ENCODE measurements at places on chromosomes 1 and 21.

DNA sequence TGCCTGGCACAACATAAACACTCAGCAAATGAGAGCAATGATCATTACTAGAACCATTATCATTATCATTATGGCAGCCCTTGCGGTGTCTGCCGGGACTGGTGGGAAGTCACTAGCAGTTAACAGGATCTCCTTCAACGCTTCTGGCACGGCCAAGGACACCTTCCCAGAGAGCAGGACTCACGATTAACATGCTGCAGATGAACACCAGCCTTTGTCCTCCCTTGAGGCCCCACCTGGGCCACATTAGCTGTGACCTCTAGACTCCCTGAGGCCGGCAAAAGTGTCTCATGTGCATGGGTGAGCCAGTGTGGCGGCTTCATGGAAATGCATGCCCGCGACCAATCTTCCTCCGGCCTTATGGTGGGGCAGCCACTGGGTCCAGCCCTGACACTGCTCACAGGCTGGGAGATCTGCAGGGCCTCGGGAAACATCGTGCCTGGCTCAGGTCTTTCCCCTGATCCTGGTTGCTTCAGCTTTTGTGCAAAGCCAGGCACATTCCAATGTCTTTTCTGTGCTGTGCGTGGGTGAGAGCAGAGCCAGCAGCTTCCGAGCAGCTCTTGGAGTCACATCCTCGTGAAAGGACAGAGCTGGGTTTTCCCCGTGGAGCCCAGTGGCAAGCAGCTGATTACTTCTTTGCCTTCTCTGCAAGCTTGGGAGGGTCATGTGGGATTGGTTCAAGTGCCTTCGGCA lies 107.3 kb downstream of the HMGB4 start:
- no peak for DNase-seq

- no peak for DNase-seq
These were observed 32.3 kb upstream of the TENT5C start for GRCh38 chr1:117573386-117574023.

DNA sequence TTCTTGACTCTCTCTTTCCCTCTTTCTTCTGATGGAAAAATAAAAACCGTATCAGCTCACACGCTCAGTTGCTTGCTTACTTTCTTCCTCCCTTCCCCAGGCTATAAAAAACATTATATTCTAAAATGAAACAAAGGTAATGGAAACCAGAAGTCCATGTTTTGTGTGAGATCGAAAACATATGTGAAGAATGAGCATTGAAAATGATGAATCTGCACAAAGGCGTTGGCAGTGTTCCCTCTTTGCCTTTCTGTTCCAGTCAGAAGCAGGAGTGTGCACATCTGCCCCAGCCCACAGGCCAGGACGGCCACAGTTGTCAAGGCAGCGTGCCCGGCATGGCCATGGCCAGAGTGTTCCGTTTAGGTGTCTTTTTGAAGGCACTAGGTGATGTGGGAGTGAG lies 185.3 kb upstream of the USP24 start:
- DNase-seq, result peak; percentile 94

DNA sequence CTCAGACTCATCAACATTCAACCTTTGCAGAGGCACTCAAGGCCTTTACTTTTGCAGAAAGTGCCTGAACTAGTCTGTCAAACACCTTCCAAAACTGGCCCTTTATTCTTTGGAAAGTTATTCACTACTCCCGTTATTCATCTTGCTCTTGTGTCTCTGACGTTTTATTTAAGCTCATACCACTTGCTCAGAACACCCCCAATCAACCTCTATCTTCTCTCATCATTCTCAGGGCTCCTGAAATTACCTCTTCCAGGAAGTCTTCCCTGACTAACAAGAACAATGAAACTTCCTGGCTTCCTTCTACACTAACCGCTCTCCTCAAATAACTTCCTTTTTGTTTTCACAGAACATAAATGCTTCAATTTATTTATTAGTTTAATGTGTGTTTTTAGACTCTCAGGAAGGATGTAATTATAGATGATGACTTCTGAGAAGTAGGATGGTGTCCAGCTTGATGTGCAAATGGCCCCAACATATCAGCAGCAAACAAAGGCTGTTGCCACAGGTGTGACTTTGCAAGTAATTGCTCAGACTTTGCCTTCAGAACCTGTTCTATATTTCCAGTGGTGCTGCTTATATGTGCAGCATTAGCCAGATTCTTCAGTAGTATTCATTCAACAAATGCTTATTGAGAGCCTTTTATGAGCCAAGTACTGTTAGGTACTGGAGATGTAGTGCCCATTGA lies 22.8 kb upstream of the BATF3 start:
- no peak for DNase-seq

GRCh38 chr21:31665397-31665796 lies 5.9 kb downstream of the SOD1 start:
- DNase-seq, result peak; percentile 27

GRCh38 chr1:197140121-197140520 lies 6.3 kb downstream of the ASPM start:
- DNase-seq, result peak; percentile 55

- DNase-seq, result peak; percentile 1
These were observed 1260.6 kb upstream of the ADGRL2 start for GRCh38 chr1:80540149-80540548.

DNA sequence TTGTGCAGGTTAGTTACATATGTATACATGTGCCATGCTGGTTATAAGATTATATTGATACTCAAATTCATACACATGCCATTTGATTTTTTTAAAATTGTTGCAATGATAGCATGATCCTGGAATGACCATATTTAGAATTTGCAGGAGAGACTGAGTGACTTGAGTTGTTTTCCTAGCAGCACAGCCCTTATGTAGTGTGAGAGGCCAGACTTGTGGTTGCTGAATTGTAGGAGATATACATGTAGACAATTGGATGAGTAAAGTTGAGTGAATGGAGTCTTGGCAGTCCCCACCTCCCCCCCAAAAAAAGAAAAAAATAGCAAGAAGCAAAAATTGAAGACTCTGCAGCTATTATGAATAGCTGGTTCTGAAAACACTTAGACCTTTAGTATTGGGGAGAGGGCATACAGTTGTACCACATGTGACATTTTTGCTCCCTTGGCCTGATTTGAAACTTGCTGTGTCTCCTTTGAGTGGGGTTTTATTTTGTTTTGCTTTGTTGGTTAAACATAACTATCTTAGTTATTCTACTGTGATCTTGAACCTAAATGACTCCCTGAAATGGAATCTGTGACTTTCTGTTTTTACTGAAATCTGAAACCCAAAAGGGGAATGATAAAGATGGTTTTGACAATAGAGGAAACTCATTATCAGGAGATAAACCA lies 280.3 kb downstream of the HMCN1 start:
- DNase-seq, result no peak

DNA sequence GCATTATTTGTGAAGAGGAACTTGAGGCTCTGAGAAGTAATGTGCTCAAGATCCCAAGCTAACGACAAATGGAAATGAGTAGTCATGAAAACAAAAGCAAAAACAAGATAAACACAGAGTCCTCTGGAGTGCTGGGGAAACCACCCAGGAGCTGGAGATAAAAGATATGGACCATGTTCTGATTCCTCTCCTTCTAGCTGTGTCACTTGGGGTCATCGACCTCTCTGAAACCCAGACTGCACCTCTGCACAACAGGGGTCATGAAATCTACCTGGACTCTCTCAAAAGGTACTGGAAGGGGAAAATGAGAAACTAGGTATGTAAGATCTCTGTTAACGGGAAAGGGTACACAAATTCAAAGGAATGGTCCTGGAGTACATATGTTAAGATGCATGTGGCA lies 6.5 kb downstream of the PGLYRP4 start:
- DNase-seq, result no peak

DNA sequence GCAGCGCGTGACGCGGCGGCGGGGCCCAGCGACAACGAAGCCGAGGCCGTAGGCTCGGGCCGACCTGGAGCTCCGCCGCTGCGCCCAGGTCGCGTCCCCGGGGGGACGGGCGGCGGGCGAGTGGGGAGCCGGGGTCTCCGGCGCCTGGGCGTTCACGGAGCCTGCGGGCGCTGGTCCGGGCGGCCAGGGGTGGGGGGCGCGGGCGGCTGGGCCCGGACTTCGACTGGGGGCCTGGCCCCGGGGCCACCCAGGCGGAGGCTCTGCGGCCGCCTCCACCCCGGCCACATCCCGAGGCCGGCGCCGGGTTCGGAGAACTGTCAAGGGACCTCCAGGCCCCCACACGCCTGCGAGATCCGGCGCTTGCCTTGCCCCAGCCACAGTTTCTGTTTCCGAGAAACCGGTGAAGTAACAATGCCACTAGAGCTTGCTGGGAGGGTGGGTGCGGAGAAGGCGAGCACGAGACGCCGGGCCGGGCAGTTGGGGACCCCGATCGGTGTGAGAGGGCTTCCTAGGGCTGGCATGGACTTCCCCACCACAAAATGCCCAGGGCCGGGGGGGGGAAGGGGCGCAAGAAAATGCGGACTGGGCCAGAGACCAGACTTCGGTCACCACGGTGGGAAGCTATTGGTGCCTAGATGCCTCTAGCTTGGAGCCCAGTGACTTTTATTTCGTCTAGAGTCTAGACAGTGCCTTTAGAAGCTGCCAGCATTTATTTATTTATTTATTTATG lies 501 bp downstream of the FBXO6 start:
- no peak for DNase-seq

GRCh38 chr1:40341491-40342380 lies 24.6 kb upstream of the COL9A2 start:
- no peak for DNase-seq

- peak; percentile 83 for DNase-seq
These were observed 175.6 kb upstream of the HP1BP3 start for GRCh38 chr1:20962576-20963258.

DNA sequence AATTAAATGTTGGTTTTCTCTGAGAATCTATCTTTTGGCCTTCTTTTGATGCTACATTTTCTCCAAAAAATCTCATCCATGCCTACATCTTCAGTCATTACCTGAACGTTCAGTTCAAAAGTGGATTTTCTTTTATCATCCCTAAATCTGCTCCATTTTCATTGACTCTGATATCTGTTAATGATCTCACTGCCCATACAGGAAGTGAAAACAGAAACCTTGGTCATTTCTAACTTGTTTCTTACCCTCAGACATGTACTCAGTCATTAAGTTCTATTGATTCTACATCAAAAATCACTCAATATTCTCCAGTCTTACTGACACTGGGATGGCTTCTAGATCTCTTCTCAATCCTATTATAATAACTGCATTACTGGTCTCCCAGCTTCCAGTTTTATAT lies 22.7 kb downstream of the PRKACB start:
- DNase-seq, result no peak

GRCh38 chr1:50257940-50258685 lies 149.4 kb downstream of the ELAVL4 start:
- DNase-seq, result no peak

DNA sequence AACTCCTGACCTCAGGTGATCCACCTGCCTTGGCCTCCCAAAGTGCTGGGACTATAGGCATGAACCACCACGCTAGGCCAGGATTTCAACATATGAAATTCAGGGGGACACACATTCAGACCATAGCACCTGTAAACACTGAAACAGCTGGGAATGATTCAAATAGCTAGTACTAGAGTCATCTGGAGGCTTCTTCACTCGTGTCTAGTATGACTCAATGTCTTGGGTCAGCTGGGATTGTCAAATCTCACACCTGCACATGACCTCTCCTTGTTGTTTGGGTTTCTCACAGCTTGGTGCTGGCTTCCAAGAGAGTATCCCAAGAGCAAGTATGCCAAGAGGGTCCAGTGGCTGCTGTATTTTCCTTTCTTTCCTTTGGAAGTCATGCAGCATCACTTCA lies 75.1 kb downstream of the PGM1 start:
- no peak for DNase-seq

DNA sequence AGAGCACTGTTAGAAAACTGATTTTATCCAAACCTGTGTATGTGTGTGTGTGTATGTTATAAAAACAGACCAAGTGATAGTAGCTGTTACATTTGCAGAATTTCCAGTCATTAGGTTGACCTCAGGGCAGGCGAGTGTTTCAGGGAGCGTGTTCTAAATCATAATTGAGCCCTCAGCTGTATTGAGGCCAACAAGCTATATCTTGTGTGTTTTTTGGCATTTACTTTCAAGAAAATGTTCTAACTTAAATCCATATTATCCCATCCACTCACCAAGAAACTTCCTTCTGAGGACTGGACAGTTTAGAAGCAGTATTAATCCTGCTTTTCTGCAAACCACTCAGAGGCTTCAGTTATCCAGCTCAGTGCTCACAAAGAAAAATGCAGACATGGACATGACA lies 12.0 kb downstream of the DDAH1 start:
- DNase-seq, result no peak

DNA sequence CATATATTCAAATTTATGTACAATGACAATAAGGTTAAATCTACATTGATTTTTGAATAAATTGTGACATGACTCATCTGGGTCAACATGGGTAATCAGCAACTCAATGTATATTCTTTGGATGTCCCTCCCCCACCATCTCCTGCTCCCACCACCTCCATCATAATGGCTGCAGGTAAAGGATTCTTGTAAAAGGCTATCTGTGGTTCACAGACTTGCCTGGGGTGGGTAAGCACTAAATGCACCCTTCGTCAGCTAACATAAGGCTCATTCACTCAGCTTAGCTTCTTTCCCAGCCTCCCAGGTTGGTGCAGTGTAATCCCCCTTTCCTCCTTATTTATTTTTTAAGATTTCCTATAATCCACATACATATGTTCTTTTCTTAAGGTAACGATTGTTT lies 355.7 kb upstream of the DPYD start:
- DNase-seq, result no peak

Measured in fibroblast of gingiva (primary cell).